ENCODE measurements at places on chromosomes 12 and 14.
A peak's percentile ranks its signal among the peaks of the same experiment; 100 is the strongest.

DNA sequence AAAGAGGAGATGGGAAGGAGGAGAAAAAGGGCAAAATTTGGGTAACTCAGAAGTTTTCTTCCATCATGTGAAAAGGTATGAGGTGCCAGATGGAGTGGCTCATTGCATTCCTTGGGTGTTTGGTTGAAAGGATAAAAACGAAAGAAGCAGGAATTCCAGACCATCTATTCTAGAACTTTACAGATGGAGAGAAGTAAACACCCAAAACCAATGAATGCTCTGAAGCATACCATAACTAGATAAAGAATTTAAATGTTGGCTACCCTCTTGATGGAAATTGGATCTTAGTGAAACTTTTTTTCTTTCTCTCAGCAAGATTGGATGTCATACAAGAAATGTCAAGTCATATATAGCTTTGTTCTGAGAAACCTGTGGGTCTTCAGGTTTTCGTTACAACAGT lies 175.6 kb upstream of the FAR2 start:
- DNase-seq = no peak

DNA sequence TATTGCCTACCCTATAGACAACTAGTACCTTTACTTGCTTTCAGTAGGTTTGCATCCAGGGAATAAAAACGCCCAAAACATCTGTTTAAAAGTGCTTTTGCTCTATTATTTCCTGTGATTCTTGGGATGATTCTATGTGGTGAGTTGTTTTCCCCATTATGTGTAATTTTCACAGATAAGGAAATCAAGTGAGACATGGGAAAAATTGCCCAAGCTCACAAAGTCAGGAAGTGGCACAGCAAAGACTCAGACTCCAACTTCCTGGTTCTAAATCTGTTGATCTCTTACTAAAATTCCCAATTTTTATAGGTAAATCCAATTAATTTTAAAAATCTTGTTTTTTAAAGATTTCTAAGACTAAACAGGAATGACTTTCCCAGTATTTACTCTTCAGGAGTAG lies 39.0 kb downstream of the NID2 start:
- DNase-seq = no peak

- no peak for DNase-seq
Observed at GRCh38 chr12:91868054-91868453, 277.6 kb downstream of the BTG1 start.

DNA sequence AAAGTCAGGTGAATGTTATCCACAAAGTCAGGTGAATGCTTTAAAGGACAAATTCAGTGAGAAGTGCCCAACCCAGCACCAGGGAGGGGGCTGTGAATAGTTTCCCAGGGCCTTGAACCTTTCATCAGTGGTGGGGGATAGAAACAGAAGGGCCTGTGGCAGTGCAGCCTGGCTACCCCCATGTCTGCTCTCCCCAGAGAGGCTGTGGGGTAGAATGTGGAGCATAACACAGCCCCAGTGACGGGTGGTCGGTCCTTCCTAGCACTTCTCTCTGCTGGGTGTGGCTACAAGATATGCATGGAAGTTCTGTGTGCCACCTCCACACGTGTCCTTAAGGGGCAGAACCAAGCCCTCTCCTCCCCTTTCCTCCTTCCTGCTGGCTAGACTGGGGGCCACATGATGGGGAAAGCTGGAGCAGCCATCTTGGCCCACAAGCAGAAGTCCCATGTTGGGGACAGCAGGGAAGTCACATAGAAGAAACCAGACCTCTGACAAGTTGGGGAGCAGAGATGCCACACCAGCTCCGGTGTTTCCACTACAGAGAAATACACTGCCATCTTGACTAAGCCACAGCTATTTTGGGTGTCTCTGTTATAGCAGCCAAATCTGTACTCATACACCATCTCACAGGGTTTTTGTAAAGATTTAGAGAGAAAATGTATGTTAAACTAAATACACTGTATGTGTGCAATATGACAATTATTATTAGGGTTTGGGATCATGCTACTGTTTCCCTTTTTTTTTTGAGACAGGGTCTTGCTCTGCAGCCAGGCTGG lies 17.0 kb downstream of the RITA1 start:
- no peak for DNase-seq

GRCh38 chr12:46921048-46921763 lies 95.4 kb upstream of the SLC38A4 start:
- no peak for DNase-seq

- no peak for DNase-seq
Observed at GRCh38 chr12:34215893-34216285, 193.6 kb downstream of the ALG10 start.

DNA sequence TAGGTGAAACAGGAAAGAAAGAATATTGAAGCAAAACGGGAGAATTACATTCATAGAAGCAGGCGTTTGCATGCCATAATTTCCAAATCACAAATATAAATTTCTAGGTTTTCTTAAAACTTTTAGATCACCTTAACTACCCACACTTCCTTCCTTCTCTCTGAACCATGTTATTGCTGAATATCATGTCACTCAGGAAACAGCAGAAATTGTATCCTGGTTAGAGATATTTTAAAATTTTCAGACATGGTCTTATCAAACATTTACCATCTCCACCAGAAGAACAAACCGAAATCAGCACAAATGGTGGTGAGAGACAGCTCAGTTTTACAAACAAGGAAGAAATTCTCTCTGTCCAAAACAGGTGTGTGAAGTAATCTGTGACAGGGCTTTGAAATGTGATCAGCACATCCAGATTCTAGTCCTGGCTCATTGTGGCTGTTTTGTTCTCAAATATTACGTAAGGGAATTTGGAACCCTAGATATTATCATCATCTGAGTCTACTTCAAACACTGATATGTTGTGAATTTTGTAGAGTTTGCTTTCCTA lies 16.3 kb downstream of the TESPA1 start:
- no peak for DNase-seq

DNA sequence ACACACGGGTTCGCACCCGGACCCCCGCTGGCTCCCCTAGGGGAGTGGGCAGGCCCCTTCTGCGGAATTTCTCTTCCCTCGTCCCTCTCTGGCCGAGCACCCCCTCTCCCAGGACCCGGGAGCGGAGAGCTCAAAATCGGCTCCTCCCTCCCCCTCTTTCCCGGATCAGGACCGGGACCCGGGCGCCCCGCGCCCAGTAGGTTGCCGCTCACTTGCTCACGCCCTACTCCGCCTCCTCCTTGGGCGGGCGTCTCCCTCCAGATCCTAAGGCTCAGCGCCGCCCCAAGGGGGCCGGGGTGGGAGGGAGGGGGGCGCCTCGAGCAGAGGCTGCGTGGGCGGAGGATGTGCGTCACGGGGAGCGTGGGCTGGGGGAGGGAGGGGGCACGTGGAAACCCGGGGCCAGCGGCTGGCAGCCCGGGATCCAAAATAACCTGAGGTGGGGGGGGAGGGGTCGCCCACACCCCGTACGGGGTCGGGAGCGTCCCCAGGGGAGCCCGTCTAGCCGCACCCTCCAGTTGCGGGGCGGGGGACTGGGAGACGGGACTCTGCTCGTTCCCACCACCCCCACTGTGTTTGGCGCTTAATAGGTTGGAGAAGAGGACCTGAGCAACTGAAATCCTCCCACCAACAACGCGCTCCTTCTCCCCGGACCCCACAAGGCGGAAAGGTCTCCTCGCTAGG lies 1.8 kb upstream of the NAB2 start:
- peak; percentile 88 for DNase-seq

DNA sequence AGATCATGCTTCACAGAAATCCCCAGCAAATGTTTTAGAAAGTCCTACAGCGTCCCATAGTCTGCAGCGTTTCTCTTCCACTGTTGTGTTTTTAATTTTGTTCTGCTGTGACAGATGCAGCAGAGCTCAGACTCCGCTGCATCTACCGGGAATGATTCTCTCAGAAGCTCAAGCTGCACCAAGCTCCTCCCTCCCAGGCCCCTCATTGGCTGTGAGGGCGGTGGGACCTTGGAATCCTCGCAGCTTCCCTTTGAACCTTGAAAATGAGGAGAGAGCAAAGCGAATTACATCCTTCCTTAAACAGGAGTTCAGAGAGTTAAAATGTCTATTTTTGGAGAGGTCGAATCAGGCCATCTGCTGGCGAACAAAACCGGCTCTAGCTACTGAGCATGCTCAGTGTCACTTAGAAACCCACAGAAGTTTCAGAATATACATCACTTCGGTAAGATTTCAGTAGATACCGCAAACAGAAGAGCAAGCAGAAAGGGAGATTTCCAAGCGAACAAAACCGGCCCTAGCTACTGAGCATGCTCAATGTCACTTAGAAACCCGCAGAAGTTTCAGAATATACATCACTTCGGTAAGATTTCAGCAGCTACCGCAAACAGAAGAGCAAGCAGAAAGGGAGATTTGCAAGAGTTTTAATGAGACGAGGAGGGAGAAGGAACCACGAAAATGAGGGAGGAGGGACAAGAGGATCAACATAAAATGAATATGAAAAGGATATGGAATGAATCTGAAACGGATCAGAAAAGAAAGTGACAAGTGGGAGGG lies at the start of gene ABCD2:
TSS of gene ABCD2 (minus strand) at position 144 of the 774 bp plus-strand sequence. CDS start 188 bp downstream, outside the sequence.
- peak; percentile 66 for DNase-seq

DNA sequence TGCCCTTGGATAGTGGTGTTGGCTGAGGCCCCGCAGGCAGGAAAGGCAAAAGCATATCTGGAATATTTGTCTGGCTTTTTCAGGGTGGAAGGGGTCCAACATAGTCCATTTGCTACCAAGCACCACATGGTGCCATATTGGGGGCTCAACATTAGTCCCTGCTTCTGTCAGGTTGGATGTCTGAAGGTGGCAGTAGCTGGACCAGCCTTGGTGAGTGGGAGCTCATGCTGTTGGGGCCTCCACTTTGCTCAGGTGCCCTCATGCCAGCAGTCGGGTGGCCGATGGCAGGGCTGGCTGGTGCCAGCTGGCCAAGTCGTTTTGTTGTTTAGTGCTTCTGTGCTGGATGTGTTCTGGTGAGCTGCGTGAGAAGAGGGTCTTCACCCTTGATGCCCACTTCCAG lies 135.3 kb downstream of the PAPOLA start:
- no peak for DNase-seq

DNA sequence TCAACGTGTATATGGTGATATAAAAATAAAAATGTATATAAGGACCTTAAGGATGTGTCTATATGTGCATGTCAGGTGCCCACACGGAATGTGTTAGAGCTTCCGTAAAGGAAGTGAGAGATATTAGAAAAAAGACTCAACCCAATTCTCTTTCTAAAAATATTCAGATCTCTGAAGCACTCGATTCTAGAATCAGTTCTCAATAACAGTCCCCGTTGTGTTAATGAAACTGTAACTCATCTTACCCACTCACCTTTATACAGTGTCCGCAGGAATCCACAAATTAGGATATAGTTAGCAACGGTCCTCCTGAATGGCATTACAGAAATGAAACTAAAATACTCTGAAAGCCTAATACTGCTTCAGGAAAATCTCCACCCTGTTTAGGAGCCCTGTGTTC lies 29.3 kb downstream of the GRIN2B start:
- DNase-seq = no peak

DNA sequence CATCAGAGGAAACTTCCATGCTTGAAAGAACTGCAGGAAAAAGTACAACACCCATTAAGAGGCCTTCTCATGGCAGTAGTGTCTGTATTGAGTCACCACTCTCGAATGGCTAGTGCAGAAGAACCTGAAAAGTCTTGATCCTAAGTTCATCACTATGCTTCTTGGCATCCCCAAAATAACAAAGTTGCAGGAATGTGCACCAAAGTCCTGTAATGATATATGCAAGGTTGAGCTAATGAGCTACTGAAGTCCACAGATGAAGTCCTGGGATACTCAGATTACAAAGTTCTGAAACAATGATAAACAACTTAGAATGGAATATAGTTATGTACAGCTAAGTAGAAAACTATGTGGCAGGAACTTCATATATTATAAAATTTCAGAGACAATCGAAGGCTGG lies 545.4 kb downstream of the FOXG1 start:
- DNase-seq = no peak

GRCh38 chr12:5230156-5230555 lies 186.5 kb downstream of the KCNA5 start:
- DNase-seq = no peak

DNA sequence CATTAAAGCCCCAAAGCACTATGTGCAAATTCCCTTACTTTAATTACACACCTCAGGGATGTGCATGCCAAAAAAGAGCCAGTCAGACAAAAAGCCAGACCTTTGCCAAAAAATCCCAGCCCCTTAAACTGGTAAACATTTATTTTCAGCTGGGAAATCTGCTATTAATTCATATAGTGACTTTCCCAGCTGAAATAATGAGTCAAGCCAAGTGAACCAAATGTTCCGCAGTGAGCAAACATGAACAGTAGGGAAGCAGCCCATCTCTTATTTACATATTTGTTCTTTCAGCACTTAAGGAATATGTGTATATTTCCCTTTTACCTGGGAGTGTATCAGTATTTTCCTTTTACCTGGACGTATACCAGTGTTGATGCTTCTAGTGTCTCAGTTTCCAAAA lies 44.0 kb upstream of the OTX2 start:
- DNase-seq = no peak

- DNase-seq = no peak
Observed at GRCh38 chr14:52738409-52738808, 8.4 kb downstream of the STYX start.

DNA sequence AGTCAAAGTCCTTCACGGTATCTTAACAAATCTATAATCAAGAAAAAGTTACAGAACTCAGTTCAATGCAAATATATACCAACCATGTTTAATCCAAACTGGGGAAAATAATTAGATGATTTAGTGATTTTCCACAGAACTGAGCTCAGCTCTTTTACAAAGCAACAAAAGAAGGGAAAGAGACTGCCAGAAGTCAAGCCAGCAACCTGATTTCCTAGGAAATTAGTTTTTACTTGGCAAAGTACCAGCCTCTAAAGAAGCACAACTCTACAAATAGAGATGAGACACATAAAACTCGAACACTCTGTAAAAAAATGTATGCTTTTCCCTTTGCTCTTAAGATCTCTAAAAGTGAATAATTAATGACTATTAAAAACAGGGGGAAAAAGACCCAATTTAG lies 19.4 kb downstream of the NUMB start:
- DNase-seq = no peak

- peak; percentile 20 for DNase-seq
Observed at GRCh38 chr12:111597831-111598636, 1.1 kb downstream of the ATXN2 start.

DNA sequence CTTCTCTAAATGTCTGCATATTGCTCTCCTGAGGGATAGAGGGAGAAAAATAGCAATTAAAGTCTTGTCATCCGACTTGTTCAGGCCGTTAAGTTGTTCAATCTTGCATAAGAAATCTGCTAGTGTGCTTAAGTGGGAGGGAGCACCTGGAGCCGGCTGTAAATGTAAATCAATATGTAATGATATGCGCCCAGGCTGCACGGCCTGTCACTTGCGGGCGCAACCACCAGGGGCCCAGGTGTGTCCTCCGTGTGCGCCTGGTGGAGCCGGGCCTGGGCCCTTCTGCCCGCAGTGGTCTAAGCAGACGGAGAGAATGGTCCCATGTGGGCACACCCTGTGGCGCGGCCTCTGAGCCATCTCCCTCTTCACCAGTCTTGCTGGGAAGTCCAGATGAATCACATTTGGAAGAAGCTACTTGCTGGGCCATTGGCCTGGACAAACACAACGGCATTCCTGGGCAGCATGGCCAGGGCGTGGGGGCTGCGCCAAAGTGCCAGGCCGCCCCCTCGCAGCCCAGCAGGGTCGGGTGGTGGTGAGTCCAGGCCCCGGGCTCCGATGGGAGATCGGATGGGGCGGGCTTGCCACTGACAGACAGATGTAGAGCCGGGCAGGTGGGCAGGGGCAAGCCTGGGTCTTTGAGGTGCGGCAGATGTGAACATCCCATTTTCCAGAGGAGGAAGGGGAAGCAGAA lies 193.3 kb upstream of the C14orf180 start:
- DNase-seq = no peak

- no peak for DNase-seq
Observed at GRCh38 chr14:66509874-66510273, 1.9 kb downstream of the GPHN start.

Data from activated gamma-delta T cell treated with Interleukin-2 at 50 U/mL for 16 hours (primary cell).